ENCODE measurements at places on chromosomes 12 and 14. TPM values are rescaled to one million over a fixed set of nuclear protein-coding genes. Genes with fewer than 3 reads are reported as not detected.

DNA sequence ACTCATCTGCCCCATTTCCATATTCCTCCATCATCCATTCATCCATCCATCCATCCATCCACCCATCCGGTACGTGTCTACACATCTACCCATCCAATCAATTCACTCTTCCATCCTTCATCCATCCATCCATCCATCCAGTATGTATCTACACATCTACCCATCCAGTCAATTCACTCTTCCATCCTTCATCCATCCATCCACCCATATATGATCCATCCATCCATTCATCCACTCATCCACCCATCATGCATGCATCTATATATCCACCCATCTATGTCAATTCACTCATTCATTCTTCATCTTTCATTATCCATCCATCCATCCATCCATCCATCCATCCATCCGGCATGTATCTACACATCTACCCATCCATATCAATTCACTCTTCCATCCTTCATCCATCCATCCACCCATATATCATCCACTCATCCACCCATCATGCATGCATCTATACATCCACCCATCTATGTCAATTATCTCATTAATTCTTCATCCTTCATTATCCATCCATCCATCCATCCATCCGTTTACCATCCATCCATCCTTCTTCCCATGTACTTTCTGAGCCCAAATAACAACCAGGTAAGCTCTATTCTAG, 108.6 kb upstream of the NOS1 start:
- no peak for DNase-seq
- H3K36me3 ChIP-seq: no peaks in the 10 kb centered on the region
- no peak overlapping the region for H3K27ac ChIP-seq
- no peaks in the 10 kb centered on the region for H3K27me3 ChIP-seq
- H3K4me1 ChIP-seq: no peaks in the 10 kb centered on the region

DNA sequence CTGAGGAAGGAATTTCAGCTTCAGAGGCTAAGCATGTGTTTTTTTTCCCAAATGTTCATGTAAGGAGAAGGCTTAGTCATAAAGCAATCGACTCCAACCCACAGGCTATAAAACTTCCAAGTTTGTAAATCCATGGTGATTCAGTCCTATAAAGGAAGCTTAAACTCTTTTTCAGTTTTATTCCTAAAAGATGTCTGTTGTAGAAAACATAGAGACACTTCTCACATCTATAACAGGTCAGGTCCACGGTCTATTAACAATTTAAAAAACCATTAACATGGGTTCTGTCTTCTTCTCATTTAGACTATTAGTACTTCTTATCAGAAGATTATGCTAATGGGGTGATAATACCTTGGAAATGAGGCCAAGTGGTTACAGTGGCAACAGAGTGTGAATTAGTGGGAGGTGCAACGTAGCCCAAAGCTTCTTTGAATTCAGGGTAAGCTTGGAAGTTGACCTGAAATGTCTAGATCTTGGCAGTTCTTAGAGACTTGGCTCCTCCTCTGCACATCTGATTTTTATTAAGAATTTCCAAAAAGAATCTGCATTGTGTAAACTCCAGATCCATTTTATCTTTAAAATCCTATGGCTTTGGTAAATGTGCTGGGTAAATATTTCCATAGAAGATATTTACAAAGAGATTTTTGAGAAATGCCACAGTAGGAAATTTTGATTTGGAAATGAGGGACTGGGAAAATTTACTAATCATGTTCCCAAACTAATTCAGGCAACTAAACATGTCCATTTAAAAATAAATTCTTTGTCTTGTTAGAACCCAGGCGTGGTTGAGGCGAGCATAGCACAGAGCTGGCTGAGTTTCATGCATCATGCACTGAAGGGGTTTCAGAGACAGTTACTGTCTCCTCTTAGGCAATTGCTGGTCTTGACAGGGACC, 86.4 kb downstream of the EML1 start:
- DNase-seq: peak; percentile 50
- peaks cover 3% of the 10 kb centered on the region for H3K27me3 ChIP-seq
- no peaks in the 10 kb centered on the region for H3K4me1 ChIP-seq
- H3K4me3 ChIP-seq: no peak overlapping the region

The CHGA gene
- 1,234 TPM for polyA plus RNA-seq

The KRT82 gene
- not detected for polyA plus RNA-seq

The BCL2L14 gene
- 23.1 TPM for polyA plus RNA-seq

- no peak overlapping the region for H3K27ac ChIP-seq
- H3K4me1 ChIP-seq: no peaks in the 10 kb centered on the region
- no peaks in the 10 kb centered on the region for H3K27me3 ChIP-seq
Observed at GRCh38 chr12:114895081-114895480, 211.1 kb upstream of the TBX3 start.

DNA sequence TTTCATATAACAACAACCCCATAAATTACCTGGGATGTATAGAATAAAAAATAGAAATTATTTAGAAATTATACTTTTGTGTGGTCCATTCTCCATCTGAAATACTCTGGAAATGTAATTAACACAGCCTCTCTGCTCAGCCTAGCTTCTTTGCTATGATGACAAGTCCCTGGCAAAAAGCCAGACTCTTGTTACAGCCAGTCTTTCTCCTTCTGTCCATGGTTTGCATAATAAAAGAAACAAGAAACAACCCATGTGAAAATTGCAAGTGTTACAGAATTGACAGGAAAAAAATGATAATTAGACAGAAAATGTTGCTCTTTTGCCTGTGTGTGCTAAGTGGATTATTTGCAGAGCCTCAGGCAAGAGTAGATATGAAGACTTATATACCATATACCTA, 61.3 kb downstream of the C12orf50 start:
- DNase-seq: no peak
- no peak overlapping the region for H3K4me3 ChIP-seq
- H3K27ac ChIP-seq: no peak overlapping the region
- H3K27me3 ChIP-seq: no peaks in the 10 kb centered on the region
- H3K4me1 ChIP-seq: no peaks in the 10 kb centered on the region
- H3K36me3 ChIP-seq: no peaks in the 10 kb centered on the region

GRCh38 chr14:26863736-26864135, 265.9 kb upstream of the NOVA1 start:
- H3K4me1 ChIP-seq: no peaks in the 10 kb centered on the region
- no peaks in the 10 kb centered on the region for H3K27me3 ChIP-seq
- H3K27ac ChIP-seq: no peak overlapping the region

DNA sequence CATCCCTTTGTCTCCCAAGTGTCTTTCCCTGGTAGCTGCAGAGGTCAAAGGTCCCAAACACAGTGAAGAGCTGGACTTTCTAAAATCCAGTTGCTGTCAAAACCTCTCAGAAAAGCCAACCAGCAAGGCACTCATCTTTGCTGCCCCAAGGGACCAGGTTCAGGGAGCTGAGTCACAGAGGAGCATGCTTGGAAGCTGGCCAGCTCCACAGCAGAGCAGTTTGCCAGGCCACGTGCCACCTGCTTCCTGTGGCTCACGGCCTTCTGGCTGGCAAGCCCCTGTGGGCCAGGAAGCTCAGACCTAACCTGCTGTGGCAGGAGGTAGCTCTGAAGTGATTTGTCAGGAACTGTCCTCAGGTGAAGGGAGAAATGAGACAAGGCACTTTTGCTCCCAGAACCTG, 3.6 kb downstream of the ISCU start:
- no peaks in the 10 kb centered on the region for H3K27me3 ChIP-seq
- peaks cover 20% of the 10 kb centered on the region for H3K36me3 ChIP-seq
- H3K4me3 ChIP-seq: no peak overlapping the region

DNA sequence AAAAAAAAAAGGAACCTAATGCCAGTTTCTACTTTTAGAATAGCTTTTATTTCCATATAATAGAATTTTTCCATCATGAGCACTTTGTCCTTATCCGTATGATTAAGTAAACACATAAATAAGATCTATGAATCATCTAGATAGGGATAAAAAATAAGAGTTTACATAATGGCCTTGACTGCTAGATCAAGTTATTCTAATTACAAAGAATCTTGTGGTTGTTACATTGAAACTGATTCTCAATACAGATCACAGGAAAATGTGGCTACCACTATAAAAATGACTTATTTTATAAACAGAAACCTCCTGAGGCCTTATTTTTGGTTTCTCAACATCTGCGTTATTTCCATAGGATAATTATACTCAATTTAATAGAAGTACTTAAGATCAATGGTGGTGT, 34.4 kb upstream of the NDUFA12 start:
- H3K36me3 ChIP-seq: peaks cover 2% of the 10 kb centered on the region
- H3K27ac ChIP-seq: no peak overlapping the region
- H3K27me3 ChIP-seq: no peaks in the 10 kb centered on the region
- no peaks in the 10 kb centered on the region for H3K4me1 ChIP-seq
- no peak overlapping the region for H3K4me3 ChIP-seq

The TMEM19 gene
- 28.8 TPM for polyA plus RNA-seq

DNA sequence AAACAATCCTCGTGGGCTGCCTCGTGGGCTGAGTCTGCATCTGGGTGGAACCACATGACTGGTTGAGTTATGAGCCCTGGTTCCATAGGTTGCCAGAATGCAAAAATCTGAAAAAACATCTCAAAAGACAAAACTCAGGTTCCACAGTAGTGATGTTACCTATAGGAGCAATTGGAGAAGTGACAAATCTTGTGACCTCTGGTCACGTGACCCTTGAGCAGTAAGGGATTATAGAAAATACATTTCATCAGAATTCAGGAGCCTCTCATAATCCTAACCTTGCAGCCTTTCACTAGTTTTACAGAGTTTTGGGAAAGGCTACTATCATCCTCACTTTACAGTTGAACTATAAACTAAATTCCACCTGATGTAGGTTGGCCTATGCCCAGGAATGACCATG, 12.5 kb upstream of the RNASE3 start:
- H3K4me3 ChIP-seq: no peak overlapping the region
- H3K4me1 ChIP-seq: no peaks in the 10 kb centered on the region
- DNase-seq: no peak
- H3K27me3 ChIP-seq: no peaks in the 10 kb centered on the region
- H3K27ac ChIP-seq: no peak overlapping the region
- no peaks in the 10 kb centered on the region for H3K36me3 ChIP-seq

DNA sequence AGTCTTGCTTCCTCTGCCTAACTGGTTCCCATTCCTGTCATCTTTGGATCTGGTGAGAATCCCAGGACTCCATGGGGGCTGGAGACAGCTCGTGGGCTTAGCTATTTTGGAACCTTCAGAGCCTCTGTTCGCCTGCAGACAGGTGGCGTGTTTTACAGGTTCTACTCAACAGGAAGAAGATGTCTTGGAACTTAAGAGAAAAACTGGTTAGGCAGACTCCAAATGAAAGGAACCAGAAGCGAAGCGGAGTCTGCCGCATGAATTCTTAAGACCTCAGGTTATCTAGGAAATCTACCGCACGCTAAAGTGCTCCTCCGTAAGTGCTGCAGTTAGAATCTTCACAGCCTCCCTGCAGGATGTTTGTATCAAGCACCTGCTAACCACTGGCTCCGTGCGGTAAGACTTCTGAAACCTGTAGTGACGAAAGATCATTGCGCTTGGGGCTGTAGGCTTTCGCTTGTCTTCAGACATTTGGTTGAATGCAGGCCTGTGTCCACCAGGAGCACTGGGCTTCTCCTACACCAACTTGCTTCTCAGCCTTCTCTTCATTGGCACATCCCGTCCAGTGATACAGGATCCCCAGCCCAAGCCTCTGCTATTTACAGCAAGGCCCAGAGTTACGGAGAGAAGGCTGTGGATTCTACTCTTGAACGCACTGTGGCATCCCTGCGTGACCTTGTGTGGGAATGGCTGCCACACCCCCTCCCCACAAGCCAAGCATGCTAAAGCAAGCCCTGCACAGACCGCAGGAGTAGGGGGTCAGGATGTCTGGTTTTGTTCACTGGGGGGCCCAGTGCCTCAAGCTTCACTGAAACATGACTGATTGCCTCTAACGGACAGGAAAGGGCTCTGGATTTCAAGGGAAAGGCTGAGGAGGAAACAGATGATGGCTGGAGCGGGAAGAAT, 35.0 kb downstream of the ACADS start:
- no peak overlapping the region for H3K4me3 ChIP-seq
- no peaks in the 10 kb centered on the region for H3K27me3 ChIP-seq
- peak overlapping the region; percentile 59 for H3K27ac ChIP-seq
- no peaks in the 10 kb centered on the region for H3K4me1 ChIP-seq
- peaks cover 12% of the 10 kb centered on the region for H3K36me3 ChIP-seq

- H3K27me3 ChIP-seq: no peaks in the 10 kb centered on the region
- H3K27ac ChIP-seq: no peak overlapping the region
- H3K4me1 ChIP-seq: peaks cover 7% of the 10 kb centered on the region
- peaks cover 6% of the 10 kb centered on the region for H3K36me3 ChIP-seq
- DNase-seq: no peak
Observed at GRCh38 chr14:75138492-75138891, 11.6 kb upstream of the NEK9 start.

DNA sequence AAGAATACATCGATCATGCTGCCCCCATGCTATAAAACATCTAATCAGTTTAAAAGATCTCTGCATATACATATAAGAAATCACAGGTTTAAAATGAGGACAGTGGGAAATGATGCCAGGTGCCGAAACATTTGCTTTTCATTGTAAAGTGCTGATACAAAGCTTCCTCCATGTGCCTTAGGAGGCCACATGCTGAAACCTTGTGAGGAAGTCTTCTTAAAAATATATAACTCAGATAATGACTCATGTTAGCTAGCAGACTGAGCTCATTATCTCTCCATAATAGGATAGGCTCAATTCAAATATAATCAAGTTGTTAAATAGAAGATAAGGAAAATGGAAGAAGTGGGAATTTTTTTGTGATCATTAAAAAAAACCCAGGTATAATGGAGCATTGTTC, 65.9 kb downstream of the RFX4 start:
- H3K4me3 ChIP-seq: no peak overlapping the region
- peak; percentile 45 for DNase-seq
- no peaks in the 10 kb centered on the region for H3K36me3 ChIP-seq
- no peak overlapping the region for H3K27ac ChIP-seq

All from small intestine (tissue), 16 donors.